Stimulated activated CD8-positive, alpha-beta memory T cell treated with anti-CD3 and anti-CD28 coated beads, Interleukin-4, amount 100 ng/mL, for 1 hour (primary cell): ENCODE measurements at places on chromosomes 1 and 21.

DNA sequence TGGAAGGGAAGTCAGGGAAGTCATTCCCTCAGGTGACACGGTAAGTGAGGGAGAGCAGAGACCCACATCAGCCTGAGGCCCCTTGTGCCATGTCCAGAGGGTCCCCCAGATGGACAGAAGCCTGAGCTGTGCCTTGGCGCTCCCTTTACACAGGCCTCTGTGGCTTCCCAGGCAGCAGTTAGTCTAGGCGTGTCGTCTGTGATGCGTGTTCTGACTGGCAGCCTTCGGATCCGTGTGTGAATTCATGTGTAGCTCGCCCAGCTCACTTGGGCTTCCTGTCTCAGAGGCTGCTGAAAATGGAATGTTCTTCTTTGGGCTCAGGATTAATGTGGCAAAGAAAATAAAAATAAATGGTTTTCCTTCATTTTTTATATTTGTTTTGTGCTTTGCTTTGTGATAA lies 28.3 kb downstream of the PRMT2 start:
- no peak for DNase-seq

- no peak for DNase-seq
These were observed 6.3 kb upstream of the FNDC10 start for GRCh38 chr1:1606232-1606631.

DNA sequence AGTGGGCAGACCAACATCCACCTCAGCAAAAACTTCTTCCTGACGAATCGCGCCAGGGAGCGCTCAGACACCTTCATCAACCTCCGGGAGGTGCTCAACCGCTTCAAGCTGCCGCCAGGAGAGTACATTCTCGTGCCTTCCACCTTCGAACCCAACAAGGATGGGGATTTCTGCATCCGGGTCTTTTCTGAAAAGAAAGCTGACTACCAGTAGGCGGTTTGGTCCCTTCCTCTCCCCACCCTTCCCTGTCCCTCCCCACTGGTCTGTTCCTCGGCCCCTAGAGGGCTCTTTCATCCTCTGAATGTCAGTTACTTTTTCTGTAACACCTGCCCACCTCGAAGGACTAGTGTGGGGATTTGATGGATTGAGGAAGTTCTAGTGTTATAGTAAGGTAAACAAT lies 46.9 kb downstream of the CAPN2 start:
- DNase-seq, result no peak

GRCh38 chr1:112954945-112955772 lies 837 bp downstream of the SLC16A1 start:
- DNase-seq, result peak; percentile 10

- DNase-seq, result peak; percentile 71
These were observed at the start of gene RUNX3 for GRCh38 chr1:24930260-24931145. Gene RUNX3 (minus strand): TSS chr1:24930276. CDS start chr1:24929868, 408 bp downstream.

GRCh38 chr21:21997390-21998333 lies 999.5 kb downstream of the NCAM2 start:
- no peak for DNase-seq

- DNase-seq, result no peak
These were observed 138.2 kb downstream of the NTPCR start for GRCh38 chr1:233088613-233089012.

DNA sequence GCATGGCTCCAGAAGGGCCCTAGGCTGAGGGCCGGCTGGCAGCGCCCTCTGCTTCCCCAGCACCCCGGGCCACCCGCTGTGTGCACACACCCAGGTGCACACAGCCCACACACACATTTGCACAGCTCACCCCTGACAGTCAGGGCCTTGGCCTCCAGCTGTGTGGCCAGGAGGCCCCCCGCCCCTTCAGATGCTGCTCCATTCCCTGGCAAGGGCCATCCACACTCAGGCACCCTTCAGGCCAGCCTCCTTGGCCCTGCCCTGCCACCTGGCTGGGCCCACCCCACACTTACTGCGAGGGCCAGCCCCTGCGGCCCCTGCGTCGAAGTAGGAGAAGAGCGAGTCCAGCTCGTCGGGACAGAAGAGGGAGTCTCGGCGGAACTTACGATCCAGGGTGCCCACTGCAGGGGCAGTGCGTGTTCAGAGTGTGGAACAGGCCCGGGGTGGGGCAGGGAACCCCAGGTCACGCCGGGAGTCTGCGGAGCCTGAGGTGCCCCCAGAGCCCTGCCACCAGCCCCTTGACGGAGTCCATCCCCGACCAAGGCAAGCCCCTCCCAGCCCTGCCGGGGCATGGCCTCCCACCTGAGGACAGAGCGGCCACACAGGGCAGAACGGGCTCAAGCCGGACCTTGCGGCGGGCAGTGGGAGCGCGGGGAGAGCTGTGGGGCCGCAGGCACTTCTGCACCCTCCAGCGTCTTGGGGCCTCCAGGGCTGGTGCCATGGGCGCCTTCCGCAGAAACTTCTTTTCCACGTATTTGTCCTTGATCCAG lies 12.4 kb downstream of the ACAP3 start:
- no peak for DNase-seq
